HCEC 1CT (cell line): ENCODE measurements at places on chromosomes 2 and 18.
A peak's percentile ranks its signal among the peaks of the same experiment; 100 is the strongest.

DNA sequence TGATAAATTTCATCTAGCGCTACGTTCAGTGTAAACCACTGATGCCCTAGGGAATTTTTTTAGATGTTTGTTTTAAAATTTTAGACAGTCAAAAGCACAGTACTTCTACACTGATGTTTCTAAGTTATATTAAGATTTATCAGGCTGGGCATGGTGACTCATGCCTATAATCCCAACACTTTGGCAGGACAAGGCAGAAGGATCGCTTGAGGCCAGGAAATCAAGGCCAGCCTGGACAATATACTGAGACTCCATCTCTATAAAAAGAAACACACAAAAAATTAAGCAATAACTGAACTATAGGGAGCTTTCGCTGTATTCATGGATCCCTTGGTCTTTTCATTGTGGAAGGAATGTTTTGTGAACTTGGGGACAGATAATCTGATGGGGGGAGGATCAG is 50.6 kb upstream of the MAPRE2 start:
- DNase-seq = peak; percentile 37

- no peak for DNase-seq
Measured at GRCh38 chr2:68558576-68558975, 84.8 kb upstream of the PROKR1 start.

GRCh38 chr2:61770746-61771145 is 83.1 kb downstream of the FAM161A start:
- peak; percentile 20 for DNase-seq

- DNase-seq = peak; percentile 15
Measured at GRCh38 chr18:76844742-76845477, 22.6 kb downstream of the ZNF236 start.

DNA sequence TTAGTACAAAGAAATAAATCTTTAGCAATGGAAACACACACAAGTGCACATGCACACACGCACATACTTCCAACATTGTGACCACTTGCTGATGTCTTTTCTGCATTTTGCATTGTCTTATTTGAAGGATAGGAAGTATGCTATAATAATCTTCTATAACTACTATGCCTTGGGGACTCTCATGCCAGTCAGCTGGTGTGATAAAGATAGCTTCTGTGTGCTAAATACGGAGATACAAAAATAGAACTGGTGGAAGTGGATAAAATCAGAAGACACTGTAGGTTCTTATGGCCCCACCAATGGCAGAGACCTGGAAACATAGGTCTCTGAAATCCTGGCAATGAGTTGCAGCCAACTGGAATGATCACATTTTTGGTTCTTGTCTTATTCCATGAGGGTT is 31.5 kb upstream of the RASGRP3 start:
- no peak for DNase-seq

DNA sequence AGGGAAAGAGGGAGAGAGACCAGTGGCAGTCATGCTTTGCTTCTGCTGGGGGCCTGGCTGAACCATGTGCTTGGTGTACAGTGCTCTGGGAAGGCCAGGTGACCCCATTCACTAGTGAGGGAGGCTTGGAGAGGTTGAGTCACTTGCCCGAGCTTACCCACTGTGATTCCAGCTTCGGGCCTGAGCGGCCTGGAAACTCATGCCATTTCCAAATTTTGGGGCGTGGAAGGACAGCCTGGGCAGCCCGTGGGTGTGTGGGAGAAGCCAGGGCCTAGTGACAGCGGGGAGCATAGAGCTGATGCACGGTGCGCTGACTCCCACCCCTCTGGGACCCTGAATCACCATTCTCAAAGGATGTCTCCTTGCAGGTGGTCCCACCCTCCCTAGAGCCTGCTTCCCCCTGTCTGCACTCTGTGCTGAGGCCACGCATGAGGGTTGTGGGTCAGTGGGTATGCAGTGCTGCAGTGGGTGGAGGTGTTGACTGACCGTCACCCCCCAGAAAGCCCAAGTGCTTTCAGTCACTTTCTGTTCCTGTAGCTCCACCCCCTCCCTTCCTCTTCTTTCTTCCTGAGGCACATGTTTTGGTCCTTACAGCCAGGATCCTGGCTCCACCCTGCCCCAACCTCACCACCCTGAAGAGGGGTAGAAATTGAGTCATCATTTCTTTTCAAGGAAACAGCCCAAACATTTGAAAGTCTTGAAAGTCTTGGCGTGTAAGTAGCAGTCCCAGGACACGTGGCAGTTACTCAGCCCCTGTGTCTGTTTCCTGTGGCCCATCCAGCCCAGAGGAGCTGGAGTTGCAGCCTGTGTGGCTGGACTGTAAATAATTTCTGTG is 69.3 kb upstream of the MCFD2 start:
- peak; percentile 97 for DNase-seq

- DNase-seq = no peak
Measured at GRCh38 chr2:28507796-28508764, 12.2 kb downstream of the PLB1 start.
